ENCODE measurements at places on chromosomes 2 and 18. TPM values are rescaled to one million over a fixed set of nuclear protein-coding genes. Genes with fewer than 3 reads are reported as not detected.

DNA sequence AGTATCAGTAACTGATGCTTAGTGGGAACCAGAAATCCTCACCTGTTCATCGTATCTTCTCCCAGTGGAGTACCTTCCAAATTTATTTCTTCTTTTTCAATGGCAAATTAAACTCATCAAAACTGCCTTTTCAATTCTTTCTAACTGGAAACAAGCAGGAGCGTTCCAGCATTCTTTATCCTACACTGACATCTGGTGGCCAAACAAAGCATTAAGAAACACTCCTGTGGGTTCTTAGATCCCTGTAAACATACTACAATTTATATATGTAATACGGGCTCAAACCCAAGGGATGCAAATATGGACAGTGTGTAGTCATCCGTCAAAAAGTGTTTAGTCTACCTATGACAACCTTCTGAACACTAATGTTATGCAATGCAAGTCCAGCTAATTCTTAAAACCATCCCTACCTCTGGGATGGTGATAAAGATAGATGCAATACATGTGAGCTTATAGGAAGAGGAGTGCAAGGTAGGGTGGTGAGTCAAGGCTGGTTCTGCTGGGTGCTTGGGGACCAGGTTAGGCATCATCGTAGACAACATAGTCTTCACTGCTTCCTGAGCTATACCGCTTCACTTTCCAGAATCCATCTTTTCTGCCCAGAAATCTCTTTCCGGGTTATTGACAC lies 375.0 kb downstream of the CTNNA2 start:
- no peaks in the 10 kb centered on the region for H3K4me1 ChIP-seq
- H3K27ac ChIP-seq: no peak overlapping the region
- H3K27me3 ChIP-seq: no peaks in the 10 kb centered on the region
- no peaks in the 10 kb centered on the region for H3K36me3 ChIP-seq
- DNase-seq: peak; percentile 74

Gene FBXO15
- total RNA-seq: 2.4 TPM

- peak overlapping the region; percentile 50 for H3K27ac ChIP-seq
- H3K4me3 ChIP-seq: no peak overlapping the region
- DNase-seq: no peak
- H3K4me1 ChIP-seq: peaks cover 24% of the 10 kb centered on the region
- H3K36me3 ChIP-seq: no peaks in the 10 kb centered on the region
- no peaks in the 10 kb centered on the region for H3K27me3 ChIP-seq
These were observed 17.3 kb upstream of the CNDP2 start for GRCh38 chr18:74478880-74479279.

Gene EVA1A
- 23.2 TPM for total RNA-seq

Gene SYT4
- not detected for total RNA-seq

Gene CENPA
- total RNA-seq: 4.0 TPM

GRCh38 chr18:26540043-26540628 lies 8.2 kb downstream of the KCTD1 start:
- peaks cover 6% of the 10 kb centered on the region for H3K4me1 ChIP-seq
- H3K27ac ChIP-seq: no peak overlapping the region
- H3K27me3 ChIP-seq: no peaks in the 10 kb centered on the region
- H3K4me3 ChIP-seq: no peak overlapping the region
- H3K36me3 ChIP-seq: no peaks in the 10 kb centered on the region

GRCh38 chr18:6728331-6728730 lies 1.2 kb upstream of the ARHGAP28 start:
- no peaks in the 10 kb centered on the region for H3K4me1 ChIP-seq
- no peak for DNase-seq
- H3K36me3 ChIP-seq: no peaks in the 10 kb centered on the region
- H3K4me3 ChIP-seq: no peak overlapping the region
- no peaks in the 10 kb centered on the region for H3K27me3 ChIP-seq
- H3K27ac ChIP-seq: peak overlapping the region; percentile 85

DNA sequence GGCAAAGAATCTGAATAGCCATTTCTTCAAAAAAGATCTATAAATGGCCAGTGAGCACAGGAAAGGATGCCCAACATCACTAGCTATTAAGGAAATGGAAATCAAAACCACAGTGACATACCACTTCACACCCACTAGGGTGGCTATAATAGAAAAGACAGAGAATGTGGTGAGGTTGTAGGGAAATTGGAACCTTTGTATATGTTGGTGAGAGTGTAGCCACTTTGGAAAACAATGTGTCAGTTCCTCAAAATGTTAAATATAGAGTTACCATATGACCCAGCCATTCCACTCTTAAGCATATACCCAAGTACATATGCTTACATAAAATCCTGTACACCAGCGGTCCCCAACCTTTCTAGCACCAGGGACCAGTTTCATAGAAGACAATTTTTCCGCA lies 152.8 kb downstream of the SMAD2 start:
- DNase-seq: no peak
- H3K27me3 ChIP-seq: no peaks in the 10 kb centered on the region
- no peak overlapping the region for H3K4me3 ChIP-seq
- no peak overlapping the region for H3K27ac ChIP-seq
- no peaks in the 10 kb centered on the region for H3K36me3 ChIP-seq

GRCh38 chr2:29295845-29296244 lies 180.6 kb downstream of the CLIP4 start:
- H3K27ac ChIP-seq: no peak overlapping the region
- no peak overlapping the region for H3K4me3 ChIP-seq
- H3K27me3 ChIP-seq: no peaks in the 10 kb centered on the region

Gene RTKN
- 37.0 TPM for total RNA-seq

- no peak overlapping the region for H3K4me3 ChIP-seq
- no peak overlapping the region for H3K27ac ChIP-seq
- no peaks in the 10 kb centered on the region for H3K27me3 ChIP-seq
- H3K4me1 ChIP-seq: no peaks in the 10 kb centered on the region
These were observed 328.9 kb downstream of the GPD2 start for GRCh38 chr2:156765043-156765442.

DNA sequence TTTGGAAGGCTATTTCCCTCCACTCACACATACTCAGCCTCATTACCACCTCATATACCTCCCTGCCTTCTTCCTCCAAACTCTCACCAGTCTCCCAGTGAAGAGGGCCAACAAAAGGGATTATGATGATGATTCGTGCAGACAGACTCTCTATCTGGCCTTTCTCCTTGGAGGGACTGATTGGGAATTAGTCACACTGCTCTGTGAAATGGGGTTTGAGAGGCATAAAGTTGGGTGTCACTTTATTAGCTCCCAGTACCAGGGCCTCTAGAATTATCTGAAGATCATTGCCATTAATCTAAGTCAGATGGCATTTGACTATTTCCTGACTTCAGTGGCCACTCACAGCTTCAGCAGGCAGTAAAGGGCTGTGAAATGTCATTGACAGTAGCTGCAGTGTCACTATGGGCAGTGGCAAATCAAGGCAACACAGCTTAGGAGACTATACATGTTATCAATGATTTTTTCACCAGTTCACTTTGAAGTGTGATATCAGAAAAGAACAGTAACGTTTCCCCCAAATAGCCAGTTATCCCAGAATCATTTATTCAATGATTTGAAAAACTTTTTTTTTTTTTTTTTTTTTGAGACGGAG lies 17.4 kb downstream of the CNRIP1 start:
- H3K27me3 ChIP-seq: no peaks in the 10 kb centered on the region
- no peaks in the 10 kb centered on the region for H3K36me3 ChIP-seq
- H3K27ac ChIP-seq: no peak overlapping the region
- no peak for DNase-seq
- no peaks in the 10 kb centered on the region for H3K4me1 ChIP-seq
- no peak overlapping the region for H3K4me3 ChIP-seq

- peaks cover 8% of the 10 kb centered on the region for H3K4me1 ChIP-seq
- no peak for DNase-seq
- peaks cover 23% of the 10 kb centered on the region for H3K36me3 ChIP-seq
These were observed 23.3 kb downstream of the MPHOSPH10 start for GRCh38 chr2:71153585-71154224.

GRCh38 chr2:151999053-151999452 lies 99.8 kb downstream of the CACNB4 start:
- H3K4me3 ChIP-seq: no peak overlapping the region
- no peaks in the 10 kb centered on the region for H3K4me1 ChIP-seq
- H3K36me3 ChIP-seq: no peaks in the 10 kb centered on the region

Gene ACMSD
- not detected for total RNA-seq

Gene ARL4C
- total RNA-seq: 15.8 TPM

Gene CNDP1
- not detected for total RNA-seq

Gene SLC9A2
- 0.29 TPM for total RNA-seq

- H3K27ac ChIP-seq: no peak overlapping the region
- H3K36me3 ChIP-seq: no peaks in the 10 kb centered on the region
- no peaks in the 10 kb centered on the region for H3K4me1 ChIP-seq
- no peak overlapping the region for H3K4me3 ChIP-seq
These were observed 264.7 kb downstream of the CCDC85A start for GRCh38 chr2:56448403-56449001.

DNA sequence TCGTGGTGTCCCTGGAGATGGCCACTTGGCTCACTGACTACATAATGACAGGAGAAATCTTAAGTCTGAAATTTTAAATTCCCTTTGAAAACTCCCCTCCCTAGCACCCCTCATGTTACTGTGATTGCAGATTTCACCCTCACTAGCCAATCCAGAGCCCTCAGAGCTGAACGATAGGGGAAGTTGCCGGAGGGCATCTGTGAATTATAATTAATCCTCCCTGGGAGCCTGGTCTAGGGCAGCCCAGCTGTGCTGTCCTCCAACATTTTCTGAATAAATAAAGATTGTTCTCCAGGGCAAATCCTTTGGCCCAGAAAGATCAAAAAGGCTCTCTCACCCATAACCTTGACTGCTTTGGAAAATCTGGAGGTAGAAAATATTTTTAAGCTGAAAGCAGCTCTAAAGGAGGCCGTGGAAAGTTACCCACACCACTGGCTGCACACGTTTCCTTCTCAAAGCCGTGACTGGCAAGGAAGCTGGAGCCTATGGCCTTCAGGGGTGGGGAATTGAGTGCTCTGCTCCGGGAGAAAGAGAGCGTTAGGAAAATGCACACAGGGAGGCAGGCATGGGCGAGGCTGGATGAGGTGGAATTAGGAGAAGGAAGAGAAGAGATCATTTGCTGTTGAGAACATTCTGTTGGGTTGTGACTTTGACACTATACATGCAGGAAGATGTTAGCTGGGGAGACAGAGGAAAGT lies 68.9 kb upstream of the CNGA3 start:
- no peak overlapping the region for H3K4me3 ChIP-seq
- no peaks in the 10 kb centered on the region for H3K4me1 ChIP-seq
- DNase-seq: no peak
- H3K36me3 ChIP-seq: no peaks in the 10 kb centered on the region
- peaks cover 35% of the 10 kb centered on the region for H3K27me3 ChIP-seq

GRCh38 chr2:45980161-45980865 lies 316.9 kb upstream of the EPAS1 start:
- no peak overlapping the region for H3K27ac ChIP-seq
- H3K4me3 ChIP-seq: no peak overlapping the region
- peaks cover 18% of the 10 kb centered on the region for H3K36me3 ChIP-seq
- DNase-seq: no peak
- no peaks in the 10 kb centered on the region for H3K27me3 ChIP-seq

Gene NCK2
- 37.6 TPM for total RNA-seq

All from left lung (tissue), 14 donors.